ENCODE measurements at places on chromosomes 16 and 17.

GRCh38 chr16:27769561-27770255, 219.8 kb downstream of the KATNIP start:
- no peak overlapping the region for H3K4me3 ChIP-seq
- H3K27ac ChIP-seq = peak overlapping the region; percentile 75
- peaks cover 16% of the 10 kb centered on the region for H3K36me3 ChIP-seq

GRCh38 chr17:49365667-49366066, 3.6 kb upstream of the ZNF652 start:
- peak overlapping the region; percentile 37 for H3K27ac ChIP-seq
- H3K27me3 ChIP-seq = no peaks in the 10 kb centered on the region
- no peaks in the 10 kb centered on the region for H3K36me3 ChIP-seq
- H3K4me3 ChIP-seq = no peak overlapping the region
- no peak for DNase-seq
- peaks cover 12% of the 10 kb centered on the region for H3K4me1 ChIP-seq

DNA sequence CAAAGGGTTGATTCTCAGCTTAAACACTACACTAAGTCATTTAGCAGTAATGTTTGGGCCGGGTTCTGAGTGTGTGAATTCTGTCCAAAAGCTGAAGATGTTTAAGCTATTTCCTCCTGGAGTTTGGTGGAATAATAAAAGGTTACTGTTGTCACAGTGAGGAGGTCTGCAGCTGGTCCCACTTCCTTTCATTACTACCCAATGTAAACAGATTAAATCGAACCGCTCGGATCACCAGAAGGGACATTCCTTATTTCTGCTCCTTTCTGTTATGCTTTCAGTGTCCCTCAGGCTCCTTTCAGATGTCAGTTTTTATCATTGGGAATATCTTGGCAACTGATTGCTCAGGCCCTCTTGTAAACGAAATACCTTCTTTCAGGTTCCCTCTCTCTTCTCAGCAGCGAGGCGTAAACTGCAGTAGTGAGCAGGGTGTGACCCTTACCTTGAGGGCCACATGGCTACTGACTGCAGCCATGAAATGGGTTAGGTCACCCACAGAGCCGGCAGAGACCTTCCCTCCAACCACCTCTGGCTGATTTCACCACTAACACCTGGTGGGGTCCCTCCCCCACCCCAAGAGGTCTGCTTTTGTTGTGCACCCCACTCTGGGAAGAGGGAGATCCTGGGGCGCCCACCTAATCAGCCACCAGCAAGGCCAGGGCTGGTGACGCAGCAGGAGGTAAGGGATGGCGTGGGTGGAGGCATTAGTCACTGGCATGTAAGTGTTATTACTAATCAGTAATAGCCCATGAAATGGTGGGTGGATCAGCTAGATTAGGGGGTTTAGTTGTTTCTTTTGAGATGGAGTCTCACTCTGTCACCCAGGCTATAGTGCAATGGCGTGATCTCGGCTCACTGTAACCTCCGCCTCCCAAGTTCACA, 117.6 kb downstream of the VPS53 start:
- H3K27me3 ChIP-seq = no peaks in the 10 kb centered on the region
- H3K4me3 ChIP-seq = no peak overlapping the region
- H3K27ac ChIP-seq = peak overlapping the region; percentile 57
- peaks cover 20% of the 10 kb centered on the region for H3K4me1 ChIP-seq

- H3K27me3 ChIP-seq = peaks cover 4% of the 10 kb centered on the region
- no peak overlapping the region for H3K4me3 ChIP-seq
- H3K36me3 ChIP-seq = no peaks in the 10 kb centered on the region
- DNase-seq = no peak
Measured at GRCh38 chr17:30570191-30570590, 93.0 kb downstream of the GOSR1 start.

- H3K4me3 ChIP-seq = no peak overlapping the region
- H3K27ac ChIP-seq = peak overlapping the region; percentile 60
- peaks cover 13% of the 10 kb centered on the region for H3K27me3 ChIP-seq
Measured at GRCh38 chr17:76994237-76994637, 126.0 kb downstream of the MGAT5B start.

- H3K36me3 ChIP-seq = peaks cover 4% of the 10 kb centered on the region
- H3K27ac ChIP-seq = peak overlapping the region; percentile 96
- H3K27me3 ChIP-seq = no peaks in the 10 kb centered on the region
- peaks cover 69% of the 10 kb centered on the region for H3K4me1 ChIP-seq
Measured at GRCh38 chr17:27491713-27492190, 35.5 kb downstream of the KSR1 start.

DNA sequence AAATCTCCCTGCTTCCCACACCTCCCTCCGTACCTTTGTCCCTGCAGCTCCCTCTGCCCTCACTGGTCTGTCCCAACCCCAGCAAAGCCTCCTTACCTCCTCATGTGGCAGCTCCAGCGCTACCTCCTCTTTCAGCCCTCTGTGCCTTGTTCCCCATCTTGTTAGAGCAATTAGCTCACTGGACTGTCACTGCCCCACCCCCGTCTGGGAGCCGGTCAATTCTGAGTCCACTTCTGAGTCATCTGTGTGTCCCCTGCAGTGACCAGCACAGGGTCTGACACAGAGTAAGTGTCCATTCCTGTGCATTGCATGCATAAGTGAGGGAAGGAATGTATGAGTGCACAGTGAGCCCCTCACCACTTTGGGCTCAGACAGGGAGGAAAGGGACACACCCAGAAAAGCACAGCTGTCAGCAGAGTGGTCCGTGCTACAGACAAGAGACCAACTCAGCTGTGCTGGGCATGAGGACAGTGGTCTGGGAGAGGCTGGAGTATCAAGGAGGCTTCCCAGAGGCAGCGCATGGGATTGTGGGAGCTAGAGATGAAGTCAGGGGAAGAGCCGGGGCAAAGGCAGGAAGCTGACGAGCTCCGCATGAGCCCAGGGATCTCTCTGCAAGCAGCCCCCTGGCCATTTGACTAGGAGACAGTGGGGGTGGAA, 45.9 kb downstream of the PITPNM3 start:
- no peak overlapping the region for H3K4me3 ChIP-seq
- H3K36me3 ChIP-seq = no peaks in the 10 kb centered on the region
- no peaks in the 10 kb centered on the region for H3K27me3 ChIP-seq
- no peaks in the 10 kb centered on the region for H3K4me1 ChIP-seq

GRCh38 chr17:17034496-17035075, 7.7 kb upstream of the MPRIP start:
- no peaks in the 10 kb centered on the region for H3K36me3 ChIP-seq
- H3K27ac ChIP-seq = peak overlapping the region; percentile 17
- no peak overlapping the region for H3K4me3 ChIP-seq
- no peaks in the 10 kb centered on the region for H3K27me3 ChIP-seq
- peaks cover 33% of the 10 kb centered on the region for H3K4me1 ChIP-seq
- no peak for DNase-seq
